Fibroblast of gingiva (primary cell): ENCODE measurements at places on chromosomes 4 and X.

- DNase-seq: no peak
Measured at GRCh38 chrX:53072418-53073114, 9.6 kb upstream of the TSPYL2 start.

DNA sequence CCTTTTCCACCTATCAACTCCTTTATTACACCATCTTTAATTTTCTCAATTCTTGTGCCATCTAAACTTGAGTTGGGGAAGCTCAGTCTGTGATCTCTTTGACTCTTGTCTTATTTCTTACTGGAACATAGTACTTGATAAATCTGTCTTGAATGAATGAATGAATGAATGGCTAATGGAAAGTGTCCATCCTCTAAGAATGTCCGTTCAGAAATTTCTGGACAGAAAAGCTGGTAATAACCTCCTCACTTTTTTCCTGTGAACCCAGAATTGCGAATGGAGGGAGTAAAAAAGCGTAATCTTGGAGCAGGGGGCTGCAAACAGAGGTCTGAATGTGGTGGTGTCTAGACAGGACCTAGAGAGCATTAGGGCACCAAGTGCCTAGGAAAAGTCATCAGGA, 9.4 kb upstream of the CLTRN start:
- no peak for DNase-seq

- peak; percentile 2 for DNase-seq
Measured at GRCh38 chr4:146577111-146577510, 55.4 kb upstream of the SLC10A7 start.

GRCh38 chrX:130120321-130120731, 10.0 kb upstream of the ELF4 start:
- no peak for DNase-seq

GRCh38 chr4:176393306-176394013, 73.7 kb downstream of the SPCS3 start:
- peak; percentile 72 for DNase-seq

- DNase-seq: no peak
Measured at GRCh38 chr4:183950536-183950935, 45.4 kb downstream of the STOX2 start.
